ENCODE measurements at places on chromosomes 1 and 21.

GRCh38 chr1:177448036-177448615, 277.4 kb downstream of the BRINP2 start:
- DNase-seq = no peak

DNA sequence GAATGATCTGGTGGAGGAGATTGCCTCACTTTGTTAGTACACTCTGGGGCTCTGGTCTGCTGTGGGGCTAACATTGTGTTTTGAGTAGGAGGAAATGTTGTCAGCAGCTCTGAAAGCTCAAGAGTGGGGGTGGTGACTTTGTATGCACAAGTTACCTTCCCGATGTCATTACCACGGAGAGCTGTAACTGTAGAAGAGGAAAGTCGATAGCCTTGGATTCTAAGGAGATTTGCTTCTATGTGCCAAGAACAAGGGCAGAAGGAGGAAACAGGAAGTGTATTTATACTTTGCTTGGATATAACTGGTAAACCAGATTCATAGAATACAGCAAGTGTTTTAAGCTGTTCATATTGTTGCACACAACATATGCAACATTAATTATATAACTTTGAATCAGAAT, 196.1 kb downstream of the AMY1C start:
- no peak for DNase-seq

DNA sequence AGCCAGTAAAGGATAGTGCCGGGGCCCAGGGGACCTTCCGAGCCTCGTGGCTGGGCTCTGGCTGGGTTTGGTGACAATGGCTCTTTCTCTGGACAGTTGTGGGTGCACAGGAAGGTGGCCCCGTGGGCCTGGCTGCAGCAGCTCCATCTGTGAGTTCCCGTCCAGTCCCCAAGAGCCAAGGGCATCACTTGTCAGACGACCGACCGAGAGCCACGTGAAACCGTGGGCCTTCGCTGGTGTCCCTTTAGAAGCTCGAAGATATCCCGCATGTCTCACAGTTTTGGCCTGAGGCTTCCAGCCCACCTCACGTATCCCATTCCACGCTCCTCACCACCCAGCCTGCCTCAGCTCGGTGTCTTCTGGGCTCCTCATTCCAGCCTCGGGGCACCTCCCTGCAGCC, 27.2 kb upstream of the UMODL1 start:
- no peak for DNase-seq

GRCh38 chr21:41598561-41599431, 90.8 kb upstream of the TMPRSS2 start:
- DNase-seq = no peak

DNA sequence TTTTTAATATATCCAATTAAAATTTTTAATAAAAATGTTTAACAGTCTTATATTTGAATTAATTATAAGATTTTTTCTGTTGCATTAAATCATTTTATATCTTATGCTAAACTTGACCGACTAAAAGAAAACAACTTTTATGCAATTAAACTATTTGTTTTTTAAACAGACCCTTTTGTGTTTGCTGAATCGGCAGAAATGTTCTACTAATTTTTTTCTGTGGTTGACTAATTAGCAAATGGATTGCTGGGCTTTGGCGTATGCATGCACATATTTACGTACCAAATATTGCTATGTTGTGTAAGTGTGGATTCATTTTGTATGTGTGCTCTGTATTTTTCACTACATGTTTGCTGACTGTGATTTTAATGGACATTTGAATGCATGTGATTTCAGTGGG, 174.8 kb downstream of the PBX1 start:
- DNase-seq = no peak

GRCh38 chr1:171590022-171590421, 32.0 kb upstream of the MYOCOS start:
- DNase-seq = no peak

DNA sequence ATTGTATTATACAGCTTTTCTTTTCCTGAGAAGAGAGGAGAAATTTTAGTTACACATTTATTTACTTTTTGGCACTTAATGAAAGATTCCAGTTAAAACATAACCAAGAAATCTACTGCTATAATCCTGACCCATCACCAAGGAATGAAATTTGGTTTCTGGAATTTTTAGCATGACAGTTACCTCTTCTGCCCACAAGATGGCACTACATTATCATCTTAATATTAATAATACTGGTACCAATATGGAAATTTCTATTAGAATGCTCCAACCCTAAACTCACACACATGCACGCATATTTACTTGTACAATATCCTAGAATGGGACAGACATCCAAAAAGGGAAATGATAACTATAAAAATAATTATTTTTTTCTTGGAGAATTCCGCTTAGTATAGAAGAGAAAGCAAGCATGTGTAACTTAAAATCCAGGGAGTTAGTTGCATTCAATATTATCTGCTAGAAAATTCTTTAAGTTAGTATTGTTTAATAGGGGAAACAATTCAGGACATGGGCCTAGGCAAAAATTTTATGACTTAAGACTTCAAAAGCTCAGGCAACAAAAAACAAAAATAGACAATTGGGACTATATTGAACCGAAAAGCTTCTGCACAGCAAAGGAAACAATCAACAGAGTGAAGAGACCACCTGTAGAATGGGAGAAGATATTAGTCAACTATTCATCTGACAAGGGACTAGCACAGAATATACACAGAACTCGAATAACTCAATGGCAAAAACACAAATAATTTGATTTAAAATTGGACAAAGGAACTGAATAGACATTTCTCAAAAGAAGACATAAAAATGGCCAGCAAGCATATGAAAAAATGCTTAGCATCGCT, 37.4 kb downstream of the MAP3K21 start:
- DNase-seq = peak; percentile 12

- no peak for DNase-seq
Measured at GRCh38 chr1:234942012-234942332, 186.7 kb downstream of the TOMM20 start.

GRCh38 chr1:184387069-184387475, 243 bp downstream of the C1orf21 start:
- DNase-seq = no peak

DNA sequence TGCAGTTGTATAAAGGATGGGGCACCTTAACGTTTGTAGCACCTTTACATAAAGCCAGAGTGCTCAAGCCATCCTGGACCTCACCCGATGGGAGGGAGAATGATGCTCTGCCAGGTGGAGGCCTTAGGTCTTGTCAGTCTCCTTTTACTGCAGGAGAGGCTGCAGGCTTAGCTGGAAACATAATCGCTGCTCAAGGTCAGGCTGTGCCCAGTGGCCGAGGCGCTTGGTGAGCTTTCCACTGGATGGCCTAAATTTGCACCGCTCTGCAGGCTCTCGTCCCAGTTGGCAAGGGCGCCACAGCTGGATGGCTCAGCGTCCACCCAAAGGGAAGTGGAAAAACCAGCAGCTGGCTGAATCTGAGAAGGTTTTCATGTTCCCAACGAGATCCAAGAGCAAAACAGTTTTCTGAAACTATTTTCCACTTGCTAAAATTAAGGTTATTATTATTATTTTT, 438.9 kb downstream of the CAMTA1 start:
- no peak for DNase-seq

- DNase-seq = no peak
Measured at GRCh38 chr1:71427066-71427465, 346.2 kb upstream of the ZRANB2 start.

DNA sequence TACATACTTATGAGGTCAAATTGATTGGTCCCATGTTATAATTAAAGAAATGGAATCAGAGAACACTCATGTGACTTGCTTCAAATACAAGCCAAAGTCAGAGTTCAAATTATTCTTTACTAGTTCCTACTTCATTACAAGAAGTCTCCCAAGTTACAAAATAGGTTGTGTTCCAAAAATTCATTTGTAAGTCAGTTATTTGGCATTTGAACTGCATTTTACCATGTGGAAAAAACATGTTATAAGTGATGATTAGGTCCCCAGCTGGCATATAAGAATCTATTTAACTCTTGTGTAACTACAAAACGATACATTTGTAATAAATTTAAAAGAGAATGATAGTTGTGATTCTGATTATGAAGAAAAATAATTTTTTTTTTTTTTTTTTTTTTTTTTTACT, 124.1 kb downstream of the DISP1 start:
- DNase-seq = peak; percentile 40

GRCh38 chr1:101166583-101167120, 70.2 kb upstream of the S1PR1 start:
- DNase-seq = no peak

GRCh38 chr1:205800427-205800826, 12.6 kb downstream of the SLC41A1 start:
- DNase-seq = no peak

GRCh38 chr1:230371923-230372703, 54.0 kb downstream of the PGBD5 start:
- DNase-seq = no peak

DNA sequence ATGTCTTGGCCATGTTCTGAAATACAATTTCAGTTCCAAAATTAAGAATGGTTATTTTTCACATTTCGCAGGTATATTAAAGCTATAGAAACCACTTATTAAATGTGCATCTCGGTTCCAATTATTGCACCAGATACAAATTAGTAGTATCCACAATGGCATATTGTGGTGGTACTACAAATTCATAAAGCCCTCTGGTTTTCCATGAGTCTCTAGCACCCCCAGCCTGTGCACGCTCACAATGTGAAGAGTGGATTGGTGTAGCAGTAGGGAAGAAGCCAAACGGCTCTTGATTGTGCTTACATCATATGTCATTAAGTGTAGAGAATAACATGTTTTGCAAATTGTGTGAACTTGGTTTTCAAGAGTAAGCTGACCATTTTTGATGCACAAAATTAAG, 1.9 kb upstream of the BRINP3 start:
- DNase-seq = no peak

DNA sequence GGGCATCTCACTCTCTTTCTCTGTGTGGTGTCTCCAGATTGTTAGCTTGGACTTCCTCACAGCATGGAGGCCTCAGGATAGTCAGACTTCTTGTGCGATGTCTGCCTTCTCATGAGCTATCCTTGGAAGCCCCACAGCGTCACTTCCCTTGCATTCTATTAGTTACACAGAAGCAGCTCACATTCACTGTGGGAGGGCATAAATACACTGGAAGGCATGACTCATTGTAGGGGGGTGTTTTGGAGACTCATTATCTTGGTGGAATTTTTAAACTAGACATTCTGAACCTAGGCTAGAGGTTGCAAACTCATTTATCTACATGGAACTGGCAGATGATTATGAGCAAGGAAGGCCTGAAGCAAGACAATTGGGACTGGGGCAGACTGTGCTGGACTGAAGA, 21.4 kb upstream of the FASLG start:
- DNase-seq = peak; percentile 67

- peak; percentile 87 for DNase-seq
Measured at GRCh38 chr1:67713057-67713846, 28.3 kb downstream of the GADD45A start.

DNA sequence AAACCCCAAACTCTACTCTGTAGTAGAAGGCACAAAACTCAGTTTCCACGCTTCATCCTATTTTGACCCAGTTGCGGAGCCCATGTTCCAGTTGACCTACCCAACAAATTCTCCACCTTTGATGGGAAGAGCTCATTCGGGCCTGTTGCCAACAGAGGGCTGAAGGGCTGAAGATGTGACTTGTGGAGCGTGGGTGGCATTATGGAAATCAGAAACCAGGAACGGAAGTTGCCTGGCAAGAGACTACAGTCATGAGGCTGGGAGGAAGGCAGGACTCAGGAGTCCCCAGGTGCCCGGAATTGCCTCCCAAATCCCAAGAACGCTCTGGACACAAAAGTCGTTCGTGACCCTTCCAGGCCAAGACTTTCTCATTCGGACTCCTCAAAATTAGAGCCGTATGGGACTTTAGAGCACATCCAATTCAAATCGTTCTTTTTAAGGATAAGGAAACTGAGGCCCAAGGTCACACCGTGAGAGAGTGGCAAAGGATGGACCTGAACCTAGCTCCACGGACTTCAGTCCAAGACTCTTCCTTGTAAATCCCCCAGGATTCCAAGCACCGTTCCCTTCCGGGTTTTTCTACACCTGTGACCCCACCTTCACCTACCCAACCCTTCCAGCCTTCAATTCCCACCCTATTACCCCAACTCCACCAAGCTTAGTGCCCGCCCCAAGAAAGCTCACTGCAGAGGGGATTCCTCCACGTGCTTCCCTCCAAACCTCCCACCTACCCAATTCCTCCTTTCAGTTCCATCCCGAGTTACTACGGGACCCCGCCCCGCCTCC, 739 bp downstream of the SMG5 start:
- no peak for DNase-seq

DNA sequence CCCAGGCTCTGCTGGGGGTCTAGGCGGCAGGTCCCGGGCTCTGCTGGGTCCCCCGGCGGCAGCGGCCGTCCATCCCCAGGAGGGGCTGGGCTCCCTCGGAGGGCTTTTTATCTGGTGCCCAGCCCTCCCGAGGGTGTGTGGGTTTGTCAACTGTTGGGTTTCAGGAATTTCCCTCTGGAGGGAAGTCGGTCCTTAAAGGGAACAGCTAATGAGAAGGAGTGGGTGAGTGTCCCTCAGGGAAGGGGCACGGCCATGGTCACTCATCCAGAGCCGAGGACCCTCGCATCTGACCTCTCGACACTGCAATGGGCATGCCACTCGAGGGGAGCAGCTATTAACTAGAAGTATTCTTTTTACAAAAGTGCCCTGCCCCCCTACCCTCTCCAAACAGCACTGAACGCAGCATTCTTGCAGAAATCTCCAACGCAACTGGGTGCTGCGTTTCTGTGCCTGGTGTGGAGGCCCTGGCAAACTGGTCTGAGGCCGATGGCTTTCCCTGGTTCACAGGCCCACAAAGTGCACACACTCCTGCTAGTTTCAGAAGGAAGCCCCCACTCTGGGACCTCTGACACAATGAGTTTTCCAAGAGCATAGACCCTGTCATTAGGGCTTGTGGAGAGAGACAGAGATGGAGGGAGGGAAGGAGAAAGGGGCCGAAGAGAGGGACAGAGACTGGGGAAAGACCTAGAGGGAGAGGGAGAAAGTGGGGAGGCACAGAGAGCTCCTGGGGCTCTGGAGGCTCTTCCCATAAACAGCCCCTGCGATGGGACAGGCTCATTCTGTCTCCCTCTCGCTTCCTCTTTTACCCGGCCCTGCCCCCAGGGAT, 1.0 kb upstream of the TSPEAR start:
- DNase-seq = no peak

DNA sequence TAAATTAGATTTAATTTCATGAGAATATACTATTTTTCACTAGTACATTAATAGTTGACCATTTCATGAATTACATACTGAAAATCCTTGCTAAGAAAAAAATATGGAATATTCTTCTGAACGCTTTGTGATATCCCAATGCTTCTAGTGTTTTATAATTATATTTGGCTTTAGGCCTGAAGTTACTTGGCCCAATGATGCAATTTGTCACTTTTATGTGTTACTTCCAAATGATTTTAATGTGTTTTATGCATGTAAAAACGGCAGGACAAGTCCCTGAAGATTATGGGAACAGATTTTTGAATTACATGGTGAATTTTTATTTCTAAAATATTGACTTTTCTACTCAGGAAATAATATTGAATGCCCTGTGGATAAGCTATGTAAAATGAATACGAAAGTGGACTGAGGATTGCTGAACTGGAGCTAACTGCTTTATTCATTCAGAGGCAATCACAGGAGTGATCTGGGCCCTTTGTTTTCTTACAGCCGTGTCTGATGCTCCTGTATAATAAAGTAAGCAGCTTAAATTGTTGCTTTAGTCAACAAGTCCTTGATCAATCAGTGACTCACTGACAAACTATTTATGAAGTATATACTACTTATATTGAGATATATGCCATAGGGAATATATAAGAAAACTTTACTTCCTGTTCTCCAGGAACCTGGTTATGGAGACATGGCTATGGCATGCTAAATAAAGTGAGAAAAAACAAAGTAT, 543.0 kb upstream of the RGS18 start:
- DNase-seq = no peak
